ENCODE measurements at places on chromosomes 3 and 15. TPM values are rescaled to one million over a fixed set of nuclear protein-coding genes. Genes with fewer than 3 reads are reported as not detected.

GRCh38 chr3:87287011-87287410 lies 10.6 kb upstream of the POU1F1 start:
- no peak for DNase-seq

DNA sequence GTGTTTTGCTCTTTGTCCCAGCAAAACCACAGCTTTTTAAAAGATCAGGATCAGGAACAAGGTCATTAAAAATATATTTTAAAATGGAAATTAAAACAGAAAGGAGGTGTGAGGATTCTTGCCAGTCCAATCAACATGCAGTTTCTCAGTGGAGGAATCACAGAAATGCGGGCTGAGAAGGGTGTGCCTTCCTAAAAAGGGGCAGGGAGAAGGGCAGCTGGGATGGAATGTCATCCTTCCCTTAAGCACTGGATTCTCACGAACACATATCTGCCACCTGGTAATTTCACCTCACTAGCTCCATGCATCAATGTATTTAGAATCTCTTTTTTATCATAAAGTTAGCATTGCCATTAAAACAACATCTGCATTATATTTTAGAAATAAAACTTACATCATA lies 21.4 kb downstream of the ABI3BP start:
- DNase-seq, result no peak

GRCh38 chr15:69314736-69315135 lies 16.0 kb downstream of the PAQR5 start:
- no peak for DNase-seq

DNA sequence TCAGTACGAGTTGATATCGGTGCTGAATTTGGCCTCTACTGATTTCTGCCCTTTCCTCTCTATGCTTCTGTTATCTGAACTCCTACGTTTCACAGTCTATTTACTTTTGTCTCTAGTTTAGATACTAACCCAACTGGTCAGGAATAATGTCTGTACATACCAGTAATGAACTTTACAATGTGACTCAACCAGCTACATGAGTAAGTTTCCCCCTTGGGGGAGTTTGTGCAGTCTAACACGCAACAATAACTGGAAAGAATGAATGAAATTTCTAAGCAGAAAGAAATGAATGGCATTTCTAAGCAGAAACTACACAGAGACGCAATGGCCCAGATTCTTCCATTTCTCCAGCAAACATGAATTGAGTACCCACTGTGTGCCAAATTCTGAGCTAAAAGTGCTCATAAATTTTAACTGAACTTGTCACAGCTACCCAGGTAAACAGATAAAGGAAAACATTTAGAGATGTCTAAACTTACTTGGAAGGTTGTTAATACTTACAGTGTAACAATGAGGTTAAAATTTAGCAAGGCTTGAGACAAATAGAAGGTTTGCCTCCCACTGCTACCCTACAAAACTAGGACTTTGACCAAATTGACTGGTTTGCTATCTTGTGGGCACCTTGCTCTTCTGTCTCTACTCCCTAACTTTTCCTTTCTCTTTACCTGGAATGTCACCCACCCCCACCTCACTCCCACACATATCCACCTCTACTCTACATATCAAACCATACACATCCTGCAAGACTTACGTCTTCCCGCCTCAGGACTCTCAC lies 11.6 kb downstream of the UPK1B start:
- no peak for DNase-seq

DNA sequence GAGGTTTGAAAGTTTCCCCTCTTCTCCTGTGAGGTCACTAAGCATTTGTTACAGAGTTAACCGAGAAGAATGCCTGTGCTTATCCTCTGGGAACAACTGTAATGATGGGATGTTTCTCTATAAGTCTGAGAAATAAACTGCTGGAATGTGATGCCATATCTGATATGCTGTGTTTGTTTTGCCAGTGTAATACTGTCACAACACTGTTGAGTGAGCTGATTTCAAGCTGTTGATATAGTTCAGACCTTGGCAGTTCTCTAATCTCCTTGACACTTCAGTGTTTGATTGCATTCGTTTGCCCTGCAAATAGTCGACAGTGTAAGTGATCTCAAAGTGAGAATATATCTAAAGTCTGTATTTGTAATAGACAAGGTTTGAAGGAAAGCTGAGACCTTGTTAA lies 73.3 kb downstream of the PTPRG start:
- no peak for DNase-seq

GRCh38 chr15:58062983-58063382 lies 2.5 kb downstream of the ALDH1A2 start:
- no peak for DNase-seq

- DNase-seq, result no peak
Measured at GRCh38 chr15:77837649-77838025, 204.9 kb upstream of the LINGO1 start.

DNA sequence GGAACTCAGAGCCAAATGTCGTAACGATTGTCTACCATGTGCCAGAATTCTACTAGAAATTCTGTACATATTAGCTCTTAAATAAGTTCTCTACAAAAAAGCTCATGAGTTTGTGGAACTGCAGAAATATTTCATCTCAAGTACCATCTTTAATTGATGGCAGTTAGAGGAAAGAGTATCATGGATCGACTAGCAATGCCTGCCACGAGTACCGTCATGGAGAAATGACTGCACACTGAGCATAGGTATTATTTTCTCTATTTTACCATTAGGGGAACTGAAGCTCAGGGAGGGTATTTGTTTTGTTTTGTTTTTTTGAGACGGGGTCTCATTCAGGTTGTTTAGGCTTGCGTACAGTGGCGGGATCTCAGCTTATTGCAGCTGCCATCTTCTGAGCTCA lies 2.8 kb downstream of the RPUSD3 start:
- DNase-seq, result no peak

GRCh38 chr15:82751308-82751707 lies 41.6 kb upstream of the AP3B2 start:
- no peak for DNase-seq

GRCh38 chr15:57146506-57147201 lies 228.2 kb downstream of the TCF12 start:
- DNase-seq, result no peak

Gene LRRC31
- not detected for total RNA-seq

Gene NEK10
- total RNA-seq, result 0.42 TPM
